ENCODE measurements at places on chromosomes 4 and X. TPM values are rescaled to one million over a fixed set of nuclear protein-coding genes. Genes with fewer than 3 reads are reported as not detected.

DNA sequence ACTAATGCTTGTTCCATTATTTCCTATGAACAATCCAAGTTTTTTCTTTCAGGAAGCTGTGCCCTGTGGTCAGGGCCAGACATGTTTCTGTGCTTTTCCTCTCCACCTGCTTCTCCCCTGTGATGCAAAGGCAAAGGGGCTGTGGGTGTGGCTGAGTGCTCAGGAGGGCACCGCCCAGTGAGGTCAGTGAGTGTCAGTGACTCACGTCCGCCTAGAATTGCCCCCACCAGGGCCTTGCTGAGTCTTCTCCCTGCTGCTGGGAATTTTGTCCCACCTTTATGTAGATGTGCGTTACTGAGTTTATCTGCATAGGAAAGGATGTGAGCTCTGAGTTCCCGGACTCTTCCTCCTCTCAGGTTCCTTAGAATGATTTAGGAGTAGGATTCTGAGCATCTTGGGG is 283.2 kb downstream of the DCHS2 start:
- no peak for DNase-seq

- DNase-seq = peak; percentile 66
Observed at GRCh38 chr4:106365613-106366012, 3.0 kb downstream of the GIMD1 start.

DNA sequence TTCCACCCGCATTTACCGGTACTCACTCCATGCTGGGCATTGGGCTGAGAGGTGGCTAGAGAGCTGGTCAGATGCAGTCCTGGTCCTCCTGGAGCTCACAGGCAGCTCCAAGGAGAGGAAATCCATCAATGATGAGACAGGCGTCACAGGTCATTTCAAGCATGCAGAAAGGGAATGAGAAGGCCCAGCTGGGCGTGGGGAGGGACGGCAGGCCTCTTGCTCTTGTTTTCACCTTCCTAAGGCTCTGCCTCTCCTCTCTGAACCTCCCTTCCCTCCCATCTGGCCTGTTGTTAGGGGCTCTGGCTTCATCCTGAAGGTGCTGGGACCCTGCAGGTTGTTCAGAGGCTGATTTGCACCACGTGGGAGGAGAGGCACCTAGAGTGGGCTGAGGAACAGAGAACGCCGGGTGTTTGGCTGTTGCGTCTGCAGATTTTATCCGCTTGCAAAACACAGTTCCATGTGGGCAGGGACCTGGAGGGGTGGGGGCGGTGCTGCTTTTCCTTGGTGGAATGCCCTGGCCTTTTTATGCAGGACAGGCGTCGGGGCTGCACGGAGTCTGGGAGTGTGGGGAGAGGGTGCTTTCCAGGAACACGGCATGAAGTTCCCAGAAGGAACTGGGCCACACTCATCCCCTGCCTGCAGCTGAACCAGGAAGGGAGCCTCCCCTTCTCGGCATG is 81.5 kb upstream of the PSAPL1 start:
- no peak for DNase-seq

PCYT1B gene
- 0.10 TPM for polyA plus RNA-seq

DNA sequence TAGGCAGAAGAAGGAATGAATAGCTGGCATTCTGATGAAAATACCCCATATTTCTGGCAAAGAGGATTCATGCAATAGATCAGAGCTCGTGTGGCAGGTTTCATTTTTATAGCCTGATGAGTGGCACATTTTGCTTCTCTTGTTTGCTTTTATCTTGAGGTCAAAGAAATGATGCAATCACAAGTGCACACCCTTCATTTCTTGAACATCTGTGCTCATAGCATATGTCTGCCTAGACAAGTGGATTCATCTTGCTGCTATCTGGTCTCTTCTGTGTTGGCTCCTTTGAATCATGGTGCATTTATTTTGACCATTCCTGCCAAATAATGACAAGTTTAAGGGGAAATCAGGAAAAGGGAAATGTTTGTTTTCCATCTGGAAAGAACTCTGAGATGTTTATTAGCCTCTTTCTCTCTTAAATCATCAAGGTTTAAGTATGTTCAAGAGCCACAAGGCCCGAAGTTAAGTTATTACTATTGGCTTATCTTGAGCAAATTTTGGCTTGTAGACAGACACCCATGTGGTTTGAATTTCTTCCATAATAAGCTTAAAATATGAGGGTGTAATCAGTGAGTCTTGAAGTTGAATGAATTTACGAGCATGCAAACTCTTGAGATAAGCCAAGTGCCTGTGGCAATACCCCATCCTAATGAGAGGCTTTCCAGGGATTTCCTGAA is 59.3 kb upstream of the HS3ST1 start:
- DNase-seq = no peak

UCP1 gene
- polyA plus RNA-seq = not detected

GRCh38 chr4:41294445-41295062 is 37.8 kb downstream of the UCHL1 start:
- DNase-seq = no peak

RGN gene
- polyA plus RNA-seq = 2.1 TPM

- no peak for DNase-seq
Observed at GRCh38 chr4:69984030-69984443, 11.7 kb upstream of the STATH start.

- DNase-seq = no peak
Observed at GRCh38 chr4:1541449-1542225, 135.4 kb upstream of the NKX1-1 start.

XG gene
- not detected for polyA plus RNA-seq

GRCh38 chrX:68947882-68948605 is 119.2 kb downstream of the EFNB1 start:
- DNase-seq = no peak

GRCh38 chr4:139735381-139736273 is 70.0 kb downstream of the MGST2 start:
- DNase-seq = no peak

- no peak for DNase-seq
Observed at GRCh38 chr4:147049946-147050345, 104.3 kb upstream of the TTC29 start.

PRKG2 gene
- 0.74 TPM for polyA plus RNA-seq

ENPEP gene
- 0.14 TPM for polyA plus RNA-seq

CT47B1 gene
- polyA plus RNA-seq = not detected

MAGEB5 gene
- polyA plus RNA-seq = not detected

GRCh38 chrX:136268051-136269048 is 17.1 kb upstream of the MAP7D3 start:
- no peak for DNase-seq

DNA sequence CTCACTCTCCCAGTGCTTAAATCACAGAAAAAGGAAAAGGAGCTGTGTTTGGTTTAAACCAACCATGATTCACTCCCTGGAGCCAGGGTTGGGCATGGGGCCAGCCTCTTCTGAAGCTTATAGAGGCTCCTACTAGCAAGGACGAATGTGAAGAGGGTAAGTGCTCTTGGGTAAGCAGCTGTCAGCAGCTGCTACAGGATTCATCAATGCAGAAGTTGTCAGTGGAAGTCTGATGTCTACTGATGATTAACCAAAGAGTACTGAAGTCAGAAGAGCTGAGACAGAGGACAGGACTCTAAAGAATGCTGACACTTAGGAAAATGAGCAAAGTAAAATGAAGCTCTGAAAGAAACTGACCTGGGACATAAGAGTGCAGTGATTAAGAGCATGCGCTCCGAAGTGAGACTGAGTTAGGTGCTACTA is 32.7 kb upstream of the JADE1 start:
- DNase-seq = peak; percentile 82

DNA sequence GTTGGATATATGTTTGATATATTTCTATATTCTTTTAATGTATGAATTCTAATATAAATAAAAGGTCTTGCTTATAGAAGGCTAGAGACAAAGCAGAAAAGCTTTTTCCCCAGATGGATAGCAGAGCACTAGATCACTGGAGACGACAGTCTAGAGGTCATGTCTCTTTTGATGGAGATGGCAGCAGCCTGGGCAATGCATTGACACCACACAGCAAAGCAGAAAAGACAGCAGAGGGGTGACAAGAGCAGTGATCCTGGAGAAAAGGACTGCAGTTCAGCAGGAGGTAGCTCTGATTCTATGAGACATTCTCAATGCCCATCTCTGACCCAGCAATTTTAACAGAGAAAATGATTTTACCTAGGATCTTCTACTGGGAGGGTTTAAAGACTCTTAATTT is 210.6 kb downstream of the DTHD1 start:
- DNase-seq = no peak

DNA sequence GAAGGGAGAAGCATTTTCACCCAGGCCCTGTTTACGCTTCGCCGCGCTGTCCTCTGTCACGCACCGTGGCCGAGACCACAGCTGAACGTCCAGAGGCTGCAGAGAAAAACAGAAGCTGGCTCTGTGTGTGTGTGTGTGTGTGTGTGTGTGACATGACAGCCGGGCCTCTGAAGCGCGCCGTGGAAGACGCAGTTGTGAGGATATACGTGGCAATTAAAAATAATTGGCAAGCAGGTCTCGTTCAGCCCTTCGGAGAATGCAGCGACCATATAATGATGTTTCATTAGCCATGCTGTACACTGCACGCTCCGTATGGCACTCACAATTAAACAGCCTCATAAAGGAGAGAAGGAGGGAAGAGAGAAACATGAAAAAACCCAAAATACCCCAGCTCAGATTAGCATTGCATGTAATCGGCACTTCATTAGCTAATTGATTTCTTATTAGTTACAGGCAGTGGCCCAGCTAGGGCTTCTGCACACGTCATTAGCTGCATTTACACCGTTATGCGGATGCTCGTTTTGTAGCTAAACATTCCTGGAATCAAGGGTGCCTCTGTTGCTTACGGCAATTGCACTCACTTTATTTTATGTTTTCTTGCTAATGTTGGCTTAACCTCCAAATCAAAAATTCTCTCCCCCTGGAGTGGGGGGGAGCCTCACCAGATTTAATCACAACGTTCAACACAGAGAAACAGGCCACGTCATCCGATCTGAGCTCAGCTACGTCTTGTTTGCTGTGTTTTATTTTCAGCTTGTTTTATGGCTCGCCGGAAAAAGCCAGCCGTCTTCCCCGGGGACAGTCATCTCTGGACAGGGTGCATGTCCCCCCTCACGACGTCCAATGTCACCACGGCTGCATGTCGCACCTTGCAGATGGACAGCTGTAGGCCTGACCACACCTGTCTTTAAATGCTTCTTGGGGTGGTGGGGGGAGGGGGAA is 74.6 kb upstream of the SHOX start:
- DNase-seq = no peak

CTAG2 gene
- not detected for polyA plus RNA-seq

DNA sequence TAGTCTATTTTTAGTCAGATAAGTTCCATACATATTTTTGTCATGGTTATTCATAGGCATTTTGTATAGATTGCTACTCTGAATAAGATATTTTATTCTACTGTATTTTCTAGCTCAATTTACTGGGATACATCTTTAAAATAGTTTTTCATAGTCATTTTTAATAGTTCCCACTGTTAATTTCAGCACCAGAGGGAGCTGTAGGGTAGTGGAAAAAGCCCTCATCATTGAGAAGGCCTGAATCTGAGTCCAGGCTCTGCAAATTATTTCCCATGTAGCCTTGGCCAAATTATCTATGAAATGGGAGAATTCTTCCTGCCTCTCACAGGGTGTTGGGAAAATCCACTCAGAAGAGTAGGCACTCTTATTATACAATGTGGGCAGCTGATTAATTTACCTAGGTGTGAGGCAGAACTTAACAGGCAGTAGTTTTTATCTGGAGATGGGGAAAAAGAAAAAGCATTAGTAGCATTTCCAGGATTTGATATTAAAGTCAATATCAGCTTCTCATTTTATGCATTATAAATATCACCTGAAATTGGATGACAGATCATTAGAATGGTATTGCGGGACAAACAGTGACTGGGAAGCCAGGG is 102.9 kb upstream of the PAQR3 start:
- DNase-seq = peak; percentile 1

DNA sequence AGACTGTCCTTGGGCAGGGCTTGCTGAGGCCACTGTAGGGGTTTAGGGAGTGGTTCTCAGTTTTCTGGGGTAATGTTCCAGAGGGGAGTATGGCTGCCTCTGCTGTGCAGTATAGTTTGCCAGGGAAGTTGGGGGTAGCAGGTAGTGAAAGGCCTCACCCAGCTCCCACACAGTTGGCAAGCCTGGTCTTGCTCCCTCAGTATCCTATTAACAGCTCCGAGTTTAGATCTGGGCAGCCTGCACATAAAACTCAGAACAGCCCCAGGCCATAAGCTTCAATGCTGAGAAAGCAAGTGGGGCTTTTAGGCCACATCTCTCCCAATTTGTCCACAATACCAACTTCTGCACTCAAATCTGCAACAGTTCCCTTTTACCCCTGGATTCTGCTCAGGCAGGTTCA is 205.2 kb downstream of the GALNTL6 start:
- no peak for DNase-seq

GRCh38 chr4:81839347-81840042 is 367.8 kb upstream of the RASGEF1B start:
- no peak for DNase-seq

DNA sequence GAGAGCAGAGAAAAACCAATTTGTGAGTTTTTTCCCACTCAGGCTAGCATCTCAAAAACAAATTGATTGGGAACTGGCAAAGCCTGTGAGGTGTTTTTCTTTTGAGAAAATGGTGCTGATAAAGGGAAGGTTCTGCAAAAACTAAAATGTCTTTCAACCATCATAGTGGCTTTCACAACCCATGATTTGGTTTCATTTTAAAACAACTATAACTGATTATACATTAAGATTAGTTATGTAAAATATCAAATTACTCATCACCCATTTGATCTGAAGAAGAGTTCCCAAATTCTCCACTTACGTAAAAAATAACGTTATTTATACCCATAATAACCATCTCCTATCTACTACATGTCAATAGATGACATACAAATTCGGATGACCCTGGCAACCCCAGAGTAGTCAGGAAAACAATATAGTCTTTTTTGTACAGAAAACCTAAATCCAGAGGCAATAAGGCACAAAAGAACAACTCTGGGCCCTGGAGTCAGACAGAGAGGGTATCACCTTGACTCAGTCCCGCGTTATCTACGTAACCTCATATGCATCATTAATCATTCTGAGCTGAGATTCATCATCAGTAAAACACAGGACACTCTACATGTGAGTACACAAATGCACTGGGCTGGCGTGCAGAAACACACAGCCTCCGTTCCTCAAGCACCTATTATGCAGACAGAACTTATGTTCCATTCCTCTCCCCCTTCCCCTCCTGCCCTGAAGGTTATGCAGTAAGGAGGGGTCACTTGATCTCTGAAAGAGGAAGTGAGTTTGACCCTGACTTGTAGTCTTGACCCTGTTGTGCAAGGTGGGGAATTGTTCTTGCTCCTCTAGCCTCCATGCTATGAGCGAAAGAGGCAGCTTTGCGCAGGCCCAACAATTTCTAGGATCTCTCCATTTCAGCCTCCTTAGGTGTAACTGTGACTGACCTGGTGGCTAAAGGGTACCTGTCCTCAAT is 82.2 kb downstream of the SLC9A7 start:
- DNase-seq = no peak

- DNase-seq = no peak
Observed at GRCh38 chr4:15703439-15703838, 574 bp downstream of the BST1 start.

- no peak for DNase-seq
Observed at GRCh38 chr4:146237092-146237491, 22.8 kb downstream of the REELD1 start.

Measured in AG04450 (cell line).